ENCODE measurements at places on chromosomes 16 and 17.

GRCh38 chr16:85935974-85936760, 37.2 kb downstream of the IRF8 start:
- DNase-seq = no peak

DNA sequence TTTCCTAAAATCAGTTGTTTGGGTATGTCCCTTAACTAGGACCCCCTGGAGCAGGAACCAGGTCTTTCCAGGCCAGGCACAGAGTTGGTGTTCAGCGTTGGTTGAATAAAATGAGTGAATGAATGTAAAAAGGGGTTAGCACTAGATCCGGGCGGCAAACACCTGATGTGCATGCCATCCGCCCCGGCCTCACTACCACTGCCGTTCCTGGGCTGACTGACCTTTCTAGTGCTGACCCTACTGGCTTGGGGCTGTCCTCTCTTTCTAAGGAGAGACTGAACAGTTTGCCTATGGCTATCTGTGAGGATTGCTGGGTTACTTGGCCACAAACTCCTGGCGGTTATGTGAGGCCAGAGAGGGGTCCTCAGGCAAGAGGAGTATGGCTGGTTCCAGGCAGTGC, 10.1 kb upstream of the PHF12 start:
- no peak for DNase-seq

DNA sequence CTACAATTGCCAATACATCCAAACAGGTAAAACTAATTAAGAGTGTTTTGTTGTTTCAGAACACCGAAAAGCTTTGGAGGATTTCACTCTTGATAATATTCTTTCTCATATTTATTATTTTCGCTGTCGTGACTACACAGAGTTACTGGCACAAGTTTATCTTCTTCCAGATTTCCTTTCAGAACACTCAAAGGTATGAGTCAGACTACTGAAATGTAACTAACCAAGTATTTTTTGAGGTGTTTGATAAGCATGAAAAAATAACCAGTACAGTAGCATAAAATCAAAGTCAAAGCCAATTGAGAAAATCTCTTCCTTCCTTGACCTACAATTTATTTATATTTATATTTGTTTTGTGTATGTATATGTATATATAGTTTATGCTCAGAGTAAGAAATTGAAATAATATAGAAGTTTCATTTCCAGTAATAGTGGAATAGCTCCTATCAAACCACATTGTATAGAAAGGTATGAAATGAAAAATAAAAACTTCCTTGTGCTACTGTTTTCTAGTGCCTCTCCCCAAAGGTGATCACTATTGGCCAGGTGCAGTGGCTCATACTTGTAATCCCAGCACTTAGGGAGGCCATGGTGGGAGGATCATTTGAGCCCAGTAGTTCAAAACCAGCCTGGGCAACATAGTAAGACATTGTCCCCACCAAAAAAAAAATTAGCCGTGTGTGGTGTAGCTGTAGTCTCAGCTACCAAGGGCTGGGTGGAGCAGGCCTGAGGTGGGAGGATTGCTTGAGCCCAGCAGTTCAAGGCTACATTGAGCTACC, 10.9 kb downstream of the RAD51C start:
- no peak for DNase-seq

DNA sequence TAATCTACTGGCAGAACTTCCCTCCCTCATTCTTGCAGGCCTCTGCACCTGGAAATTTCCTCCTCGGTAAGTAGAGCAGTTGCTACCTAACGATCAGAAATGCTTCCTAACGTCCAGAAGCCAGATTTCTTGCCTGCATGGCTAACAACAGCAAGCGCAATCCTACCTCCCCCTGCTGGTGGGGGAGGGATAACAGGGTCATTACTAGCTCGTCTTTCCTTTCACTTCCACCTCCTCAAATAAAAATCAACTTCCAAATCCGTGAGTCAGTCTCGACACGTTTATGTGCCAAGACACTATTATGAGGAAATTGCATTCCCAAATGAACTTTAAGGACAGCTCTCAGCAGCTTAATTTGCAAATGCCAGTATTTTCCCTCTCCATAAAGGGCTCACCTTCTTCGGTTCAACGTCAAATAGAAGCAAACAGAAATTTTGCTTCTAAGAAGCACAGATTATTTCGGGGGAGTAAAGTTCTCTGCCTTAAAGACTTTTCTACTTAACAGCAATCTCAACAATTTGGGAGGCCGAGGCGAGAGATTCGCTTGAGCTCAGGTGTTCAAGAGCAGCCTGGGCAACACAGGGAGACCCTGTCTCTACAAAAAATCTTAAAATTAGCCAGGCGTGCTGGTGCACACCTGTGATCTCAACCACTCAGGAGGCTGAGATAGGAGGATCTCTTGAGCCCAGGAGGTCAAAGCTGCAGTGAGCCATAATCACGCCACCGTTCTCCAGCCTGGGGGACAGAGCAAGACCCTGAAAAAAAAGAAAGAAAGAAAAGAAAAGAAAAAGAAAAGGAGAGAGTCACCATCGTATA, 188.6 kb upstream of the PSMD7 start:
- peak; percentile 4 for DNase-seq

DNA sequence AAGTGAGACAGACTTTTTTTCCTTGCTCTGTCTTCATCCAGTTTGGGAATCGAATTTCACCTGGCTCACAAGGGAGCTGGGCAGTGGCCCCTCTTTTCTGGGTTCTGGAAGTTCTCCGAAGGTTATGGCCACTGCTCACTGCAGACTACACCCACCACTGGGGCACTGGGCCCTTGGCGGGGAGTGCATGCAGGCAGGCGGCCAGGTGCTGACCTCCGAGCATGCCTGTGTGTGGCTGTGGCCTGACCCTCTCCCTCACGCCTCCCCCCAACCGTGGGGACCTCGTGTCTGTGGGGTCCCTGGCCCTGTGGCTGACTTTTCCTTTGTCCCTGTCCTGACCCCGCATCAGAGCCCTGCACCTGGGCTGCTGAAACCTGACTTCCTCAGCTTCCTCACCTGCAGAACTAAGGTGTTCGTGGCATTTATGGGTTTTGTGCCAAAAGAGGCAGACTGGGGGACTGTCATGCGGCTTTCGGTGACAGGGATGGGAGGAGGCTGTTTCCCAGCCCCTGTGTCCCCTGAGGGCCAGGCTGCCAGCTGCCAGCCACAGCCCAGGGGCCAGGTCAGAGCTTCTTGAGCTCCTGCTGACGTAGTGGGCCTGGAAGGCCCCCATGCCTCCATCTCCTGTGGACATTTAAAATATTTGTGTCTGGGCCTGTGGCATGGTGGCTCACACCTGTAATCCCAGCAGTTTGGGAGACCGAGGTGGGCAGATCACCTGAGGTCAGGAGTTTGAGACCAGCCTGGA, 21.4 kb downstream of the ASPSCR1 start:
- DNase-seq = no peak

- DNase-seq = no peak
Measured at GRCh38 chr17:78718575-78719208, 63.4 kb downstream of the CYTH1 start.

DNA sequence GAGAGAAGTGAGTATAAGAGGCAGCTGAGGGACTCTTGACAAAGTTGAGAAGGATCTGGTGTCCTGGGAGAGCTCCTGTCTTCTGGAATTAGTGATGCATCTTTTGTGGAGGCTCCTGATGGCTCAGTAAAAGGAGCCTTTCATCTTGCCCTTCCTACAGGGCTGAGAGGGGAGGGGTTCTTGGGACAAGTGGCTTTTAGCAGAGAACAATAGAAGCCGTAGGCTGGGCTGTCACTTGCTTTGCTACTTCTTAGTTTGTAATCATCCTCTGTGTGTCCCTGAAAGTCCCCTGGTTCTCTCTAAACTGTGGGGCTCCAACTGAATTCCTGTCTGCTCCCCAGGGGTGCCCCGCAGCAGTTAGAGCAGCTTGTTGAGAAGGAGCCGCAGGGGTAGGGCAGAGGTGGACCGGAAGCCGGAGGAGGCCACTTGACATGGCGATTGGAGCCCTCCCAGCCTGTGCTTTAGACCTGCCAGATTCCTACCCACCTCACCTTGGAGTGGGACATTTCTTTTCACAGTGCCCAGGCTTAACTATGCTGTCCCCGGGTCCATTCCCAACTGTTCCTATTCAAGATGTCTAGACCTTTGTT, 85.1 kb downstream of the PRKCA start:
- no peak for DNase-seq

DNA sequence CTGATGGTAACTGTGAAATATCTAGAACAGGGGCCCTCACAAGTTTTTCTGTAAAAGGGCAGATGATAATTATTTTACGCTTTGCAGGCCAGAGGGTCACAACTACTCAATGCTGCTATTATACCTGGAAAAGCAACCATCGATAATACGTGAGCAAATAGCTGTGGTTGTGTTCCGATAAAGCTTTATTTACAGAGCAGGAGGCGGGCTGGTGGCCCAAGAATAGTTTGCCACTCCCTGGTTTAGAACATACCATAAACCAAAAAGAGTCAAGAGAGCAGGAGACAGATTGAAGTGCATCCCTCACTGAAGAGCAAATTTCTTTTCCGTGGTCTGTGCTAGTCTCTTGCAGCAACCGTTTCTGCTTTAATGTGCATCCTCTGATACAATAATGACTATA, 77.9 kb upstream of the DYNLRB2 start:
- DNase-seq = no peak

GRCh38 chr17:19292377-19292711, 55.2 kb downstream of the EPN2 start:
- DNase-seq = no peak

- DNase-seq = no peak
Measured at GRCh38 chr17:5677620-5678019, 93.3 kb upstream of the NLRP1 start.

DNA sequence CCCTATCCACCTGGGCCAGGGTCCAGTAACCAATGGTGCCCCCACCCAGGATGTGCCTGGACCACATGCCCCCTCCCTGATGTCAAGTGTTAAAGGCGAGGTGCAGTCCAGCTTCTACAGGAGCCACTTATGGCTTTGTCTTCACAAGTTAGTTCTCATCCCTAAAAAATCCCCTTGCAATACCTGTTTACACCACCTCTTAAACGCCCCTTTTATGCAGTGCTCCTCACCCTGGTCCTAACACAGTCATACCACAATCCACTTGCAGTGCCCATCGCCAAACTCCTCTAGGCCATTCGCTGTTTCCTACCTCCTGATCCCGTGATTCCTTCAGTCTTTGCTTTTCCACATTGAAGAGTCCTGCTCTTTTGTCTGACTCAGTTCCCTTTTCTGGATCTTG, 7.1 kb downstream of the GLYR1 start:
- DNase-seq = no peak

GRCh38 chr17:2385240-2386210, 15.3 kb downstream of the MNT start:
- DNase-seq = no peak

GRCh38 chr16:84565669-84566495, 52.0 kb downstream of the COTL1 start:
- DNase-seq = no peak

- DNase-seq = no peak
Measured at GRCh38 chr17:40553694-40554534, 11.4 kb downstream of the CCR7 start.

GRCh38 chr16:79019431-79019830, 581.1 kb downstream of the MAF start:
- no peak for DNase-seq

- no peak for DNase-seq
Measured at GRCh38 chr17:16353317-16354174, at the start of gene CENPV. TSS of gene CENPV (minus strand) at chr17:16353469. CDS start at chr17:16353436, 33 bp downstream.

Data from AG09309 (cell line).